ENCODE measurements at places on chromosomes 4 and X.

- no peak for DNase-seq
These were observed 194.4 kb upstream of the ANK2 start for GRCh38 chr4:112855058-112855457.

GRCh38 chr4:124708517-124709300 is 3.8 kb downstream of the ANKRD50 start:
- no peak for DNase-seq

- DNase-seq = no peak
These were observed 814 bp downstream of the SPON2 start for GRCh38 chr4:1171311-1172227.

- no peak for DNase-seq
These were observed 358 bp downstream of the FGFBP1 start for GRCh38 chr4:15938182-15938581.
